ENCODE measurements at places on chromosomes 12 and 14.

DNA sequence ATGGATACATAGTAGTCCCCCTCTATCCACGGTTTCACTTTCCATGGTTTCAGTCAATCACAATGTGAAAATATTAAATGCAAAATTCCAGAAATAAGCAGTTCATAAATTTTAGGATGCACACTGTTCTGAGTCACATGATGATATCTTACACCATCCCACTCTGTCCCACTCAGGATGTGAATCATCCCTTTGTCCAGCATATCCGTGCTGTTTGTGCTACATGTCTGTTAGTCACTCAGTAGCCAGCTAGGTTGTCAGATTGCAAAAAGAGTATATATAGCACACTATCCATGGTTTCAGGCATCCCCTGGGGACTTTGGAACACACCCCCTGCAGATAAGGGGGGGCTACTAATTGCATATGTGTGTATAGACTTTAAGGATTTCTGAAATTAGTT lies 8.1 kb upstream of the NAA30 start:
- peak; percentile 84 for DNase-seq

DNA sequence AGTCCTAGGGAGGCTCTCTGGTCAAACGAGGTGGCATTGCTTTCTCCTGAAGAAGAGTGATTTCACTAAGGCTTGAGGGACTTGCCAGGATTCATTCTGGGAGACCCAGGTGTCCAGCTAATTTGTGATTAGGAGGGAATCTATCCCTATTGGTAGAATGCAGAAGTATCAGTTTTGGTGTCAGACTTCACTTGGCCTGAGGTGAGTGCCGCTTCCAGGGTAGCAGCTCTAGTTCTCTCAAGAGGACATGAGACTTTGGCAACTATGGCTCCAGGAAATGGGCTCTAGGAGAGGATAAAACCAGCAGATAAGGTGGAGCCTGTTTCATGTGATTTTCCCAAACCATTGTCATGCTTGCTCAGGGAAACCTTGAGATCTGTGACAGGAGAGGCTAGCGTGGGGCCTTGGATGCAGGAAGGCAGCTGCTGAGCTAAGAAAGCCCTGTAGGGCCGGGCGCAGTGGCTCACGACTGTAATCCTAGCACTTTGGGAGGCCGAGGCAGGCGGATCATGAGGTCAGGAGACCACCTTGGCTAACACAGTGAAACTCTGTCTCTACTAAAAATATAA lies 11.6 kb upstream of the TMEM117 start:
- no peak for DNase-seq

- no peak for DNase-seq
Measured at GRCh38 chr12:124622331-124622730, 54.9 kb upstream of the NCOR2 start.

DNA sequence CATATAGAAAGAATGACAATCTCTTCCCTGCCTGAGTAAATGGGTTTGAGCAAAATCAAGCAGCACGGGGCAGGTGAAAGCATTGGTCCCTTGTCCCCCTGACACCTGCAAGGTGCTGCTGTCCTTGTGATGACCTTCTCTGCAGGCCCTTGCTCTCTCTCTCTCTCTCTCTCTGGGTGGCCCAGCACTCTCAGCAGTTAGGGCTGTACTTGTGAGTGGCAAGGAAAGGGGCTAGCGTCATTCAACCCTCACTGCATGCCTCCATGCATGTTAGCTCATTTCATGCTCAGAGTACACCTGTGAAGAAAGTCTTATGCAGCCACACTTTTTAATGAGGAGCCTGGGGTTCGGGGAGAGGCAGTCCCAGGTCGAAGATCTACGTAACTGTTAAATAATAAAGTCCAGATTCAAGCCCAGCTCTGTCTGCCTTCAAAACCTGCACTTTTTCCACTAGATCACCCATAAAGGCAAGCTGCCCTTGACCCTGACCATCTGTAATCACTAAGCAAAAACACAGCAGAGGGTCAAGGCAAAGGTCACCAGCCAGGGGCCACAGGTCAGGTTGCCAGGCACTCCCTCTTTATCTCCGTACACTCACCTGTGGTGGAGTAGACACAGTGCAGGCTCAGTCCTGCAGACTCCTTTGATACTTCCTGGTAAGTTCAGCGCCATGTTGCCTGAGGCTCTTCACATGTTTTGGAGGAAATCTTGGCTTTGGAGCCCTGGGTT lies 44.9 kb upstream of the CLMN start:
- DNase-seq = no peak

- DNase-seq = peak; percentile 24
Measured at GRCh38 chr14:93880021-93880820, 46.9 kb upstream of the FAM181A start.

DNA sequence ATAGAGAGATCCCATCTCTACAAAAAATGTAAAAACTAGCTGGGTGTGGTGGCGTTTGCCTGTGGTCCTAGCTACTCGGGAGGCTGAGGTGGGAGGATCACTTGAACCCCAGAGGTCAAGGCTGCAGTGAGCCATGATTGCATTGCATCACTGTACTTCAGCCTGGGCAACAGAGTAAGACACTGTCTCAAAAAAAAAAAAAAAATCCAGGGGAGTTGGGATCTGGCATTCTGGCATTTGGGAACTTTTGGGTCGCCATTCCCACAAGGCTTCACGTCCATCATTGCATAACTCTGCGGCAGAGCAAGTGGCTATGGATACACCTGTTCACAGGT lies 34.7 kb upstream of the FAM181A start:
- DNase-seq = no peak

DNA sequence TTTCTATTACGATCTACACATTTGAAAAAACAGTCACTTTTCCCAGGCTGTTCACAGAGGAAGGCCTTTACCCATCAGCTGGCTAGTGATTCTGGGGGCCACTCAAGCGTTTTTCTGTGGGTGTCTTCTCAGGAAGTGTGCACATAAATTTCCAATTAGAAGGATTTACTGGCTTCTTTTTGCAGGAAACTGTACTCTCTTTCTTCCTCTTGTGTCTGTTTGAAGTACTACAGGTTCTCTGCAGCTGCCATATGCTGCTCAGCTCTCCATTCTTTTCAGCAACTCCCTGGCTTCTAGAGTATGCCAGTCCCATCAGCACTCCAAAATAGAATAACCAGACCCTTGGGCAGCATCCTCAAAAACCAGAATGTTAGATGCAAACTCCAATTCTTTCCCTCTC lies 110.4 kb upstream of the NAV3 start:
- peak; percentile 28 for DNase-seq

GRCh38 chr12:69047990-69048389 lies 115.0 kb upstream of the CPM start:
- no peak for DNase-seq

DNA sequence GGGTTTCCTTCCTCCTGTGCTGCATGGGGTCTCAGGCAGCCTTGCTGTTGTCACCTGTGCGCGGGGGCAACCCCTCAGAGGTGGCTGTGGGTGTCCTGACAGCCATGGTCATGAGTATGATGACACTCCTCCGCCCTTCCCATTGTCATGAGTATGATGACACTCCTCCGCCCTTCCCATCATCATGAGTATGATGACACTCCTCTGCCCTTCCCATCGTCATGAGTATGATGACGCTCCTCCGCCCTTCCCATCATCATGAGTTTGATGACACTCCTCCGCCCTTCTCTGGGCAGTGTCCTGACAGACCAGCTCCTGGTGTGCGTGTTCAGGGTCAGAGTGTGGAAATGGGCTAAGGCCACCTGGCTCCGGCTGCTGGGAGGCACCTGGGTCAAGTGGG lies 40.0 kb downstream of the FBRSL1 start:
- DNase-seq = no peak

DNA sequence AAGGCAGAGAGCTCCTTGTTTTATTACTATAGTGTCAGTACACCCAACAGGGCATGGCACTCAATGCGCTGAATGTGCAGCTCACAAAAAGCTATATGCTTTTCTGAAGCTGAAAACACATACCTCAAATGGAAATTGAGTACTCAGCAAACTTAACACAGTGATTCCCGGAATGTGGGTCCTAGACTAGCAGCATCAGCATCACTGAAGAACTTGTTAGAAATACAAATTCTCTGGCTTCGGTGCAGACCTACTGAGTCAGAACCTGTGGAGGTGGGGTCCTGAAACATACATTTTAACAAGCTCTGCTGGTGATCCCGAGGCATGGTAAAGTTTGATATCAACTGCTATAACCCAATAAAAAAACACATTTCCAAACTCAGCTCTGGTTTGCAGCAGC lies 14.9 kb downstream of the RERG start:
- DNase-seq = no peak

DNA sequence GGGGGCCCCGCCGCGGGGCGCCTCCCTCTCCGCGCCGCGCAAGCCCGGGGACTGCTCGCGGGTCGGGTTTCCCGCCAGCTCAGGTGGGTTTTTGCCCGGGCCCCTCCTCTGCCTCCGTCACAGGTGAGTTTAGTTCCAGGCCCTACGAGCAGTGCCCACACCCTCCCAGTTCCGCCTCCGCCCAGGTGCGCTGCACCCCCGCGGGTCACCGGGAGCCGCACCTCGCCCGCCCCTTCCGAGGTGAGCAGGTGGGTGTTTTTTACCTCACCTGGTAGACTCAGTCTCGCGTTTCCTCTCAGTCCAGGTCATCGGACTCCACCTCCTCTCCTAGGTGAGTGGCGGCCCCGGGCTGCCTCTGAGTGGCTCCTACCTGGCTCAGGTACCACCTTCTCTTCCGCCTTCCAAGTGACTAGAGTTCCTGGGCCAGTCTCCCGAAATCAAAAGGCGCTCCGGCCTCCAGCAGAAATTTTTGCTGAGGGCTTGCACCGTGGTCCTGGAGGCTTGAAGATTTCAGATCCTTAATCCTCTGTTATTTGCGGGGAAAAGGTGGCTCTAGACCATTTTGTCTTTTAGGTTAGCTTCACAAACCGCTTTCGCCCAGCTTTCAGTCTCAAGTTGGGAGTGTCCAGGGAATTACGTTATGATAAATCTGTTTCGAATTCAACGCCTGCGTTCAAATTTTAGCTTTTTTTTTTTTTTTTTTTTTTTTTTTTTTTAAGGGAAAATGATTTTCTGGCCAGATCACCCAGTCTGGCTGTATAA lies at the start of gene TMEM30B:
TMEM30B (minus strand) TSS at position 153 of the 762 bp plus-strand sequence. CDS start 191 bp downstream, outside the sequence.
- DNase-seq = no peak

- DNase-seq = no peak
Measured at GRCh38 chr12:120767071-120768024, 41.7 kb downstream of the ACADS start.

DNA sequence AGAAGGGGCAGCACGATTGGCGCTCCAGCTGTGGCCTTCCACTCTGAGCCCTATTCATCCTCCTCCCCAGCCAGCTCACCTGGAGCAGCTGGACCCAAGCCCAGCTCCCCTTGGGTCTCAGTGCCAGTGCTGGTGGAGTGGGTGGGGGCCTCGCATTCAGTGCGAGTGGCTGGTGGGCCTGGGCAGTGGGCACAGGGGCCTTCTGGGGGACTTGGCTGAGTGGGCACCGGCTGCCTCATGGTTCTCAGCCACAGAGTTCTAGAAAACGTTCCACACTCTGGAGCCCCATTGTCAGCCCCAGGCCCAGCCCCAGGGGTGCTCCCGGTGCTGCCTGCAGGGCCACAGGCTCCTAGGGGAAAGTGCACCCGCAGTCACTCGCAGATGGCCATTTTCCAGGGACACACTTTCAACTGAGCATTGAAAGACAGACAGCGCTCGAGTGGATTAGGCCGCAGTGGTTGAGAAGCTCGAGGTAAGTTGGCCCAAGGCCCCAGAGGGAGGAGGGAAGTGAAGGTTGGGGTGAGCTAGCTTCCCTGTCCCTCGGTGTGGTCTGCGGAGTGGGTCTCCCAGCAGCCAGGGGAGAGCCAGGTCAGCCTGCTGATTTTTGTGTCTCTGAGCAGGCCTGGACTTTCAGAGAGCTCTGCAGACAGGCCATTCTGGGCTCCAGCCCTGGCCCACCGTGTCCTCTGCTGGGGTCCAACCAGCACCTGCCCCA lies 3.8 kb downstream of the CLBA1 start:
- DNase-seq = no peak

DNA sequence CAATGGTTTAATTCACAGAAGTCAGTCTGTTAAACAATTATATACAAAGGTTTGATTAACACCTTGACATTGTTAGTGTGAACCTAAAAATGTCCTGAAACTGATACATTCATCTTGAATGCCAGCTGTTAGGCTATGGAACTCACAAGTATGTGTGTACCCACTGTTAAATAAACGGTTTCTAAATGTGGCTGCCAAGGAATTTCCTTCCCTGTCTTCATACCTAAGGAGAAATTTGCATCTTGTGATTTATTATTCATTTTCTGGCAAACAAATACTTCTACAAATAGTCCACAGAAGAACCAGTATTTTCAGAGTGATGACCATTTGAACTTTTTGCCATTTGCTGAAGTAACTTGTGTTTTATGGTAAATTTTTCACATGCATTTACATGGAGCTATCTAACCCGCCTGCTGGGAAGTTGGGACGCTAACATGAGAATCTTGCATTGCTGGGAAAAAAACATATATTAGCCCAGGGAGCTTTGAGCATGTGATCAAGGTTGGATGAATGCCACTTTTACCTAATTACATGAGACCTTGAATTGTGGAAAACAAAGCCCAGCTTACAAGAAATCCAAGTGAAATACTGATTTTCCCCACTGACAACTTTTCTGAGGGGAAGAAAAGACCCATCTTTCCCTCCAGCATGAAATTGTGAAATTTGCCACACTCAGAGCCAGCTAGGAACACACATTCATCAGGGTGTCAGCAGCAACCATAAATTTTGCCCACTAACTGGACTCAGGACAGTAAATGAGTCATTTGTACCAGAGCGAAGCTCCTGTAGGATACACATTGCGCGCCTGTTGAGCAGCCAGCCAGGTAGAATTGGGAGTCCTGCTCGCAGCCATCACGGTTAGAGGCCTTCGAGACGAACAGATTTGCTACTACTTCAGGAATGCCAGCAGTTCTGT lies 118.0 kb downstream of the KICS2 start:
- DNase-seq = peak; percentile 33

GRCh38 chr14:100494645-100495044 lies 92.6 kb downstream of the BEGAIN start:
- DNase-seq = no peak

- DNase-seq = peak; percentile 63
Measured at GRCh38 chr14:78848234-78848820, 678.2 kb downstream of the NRXN3 start.

DNA sequence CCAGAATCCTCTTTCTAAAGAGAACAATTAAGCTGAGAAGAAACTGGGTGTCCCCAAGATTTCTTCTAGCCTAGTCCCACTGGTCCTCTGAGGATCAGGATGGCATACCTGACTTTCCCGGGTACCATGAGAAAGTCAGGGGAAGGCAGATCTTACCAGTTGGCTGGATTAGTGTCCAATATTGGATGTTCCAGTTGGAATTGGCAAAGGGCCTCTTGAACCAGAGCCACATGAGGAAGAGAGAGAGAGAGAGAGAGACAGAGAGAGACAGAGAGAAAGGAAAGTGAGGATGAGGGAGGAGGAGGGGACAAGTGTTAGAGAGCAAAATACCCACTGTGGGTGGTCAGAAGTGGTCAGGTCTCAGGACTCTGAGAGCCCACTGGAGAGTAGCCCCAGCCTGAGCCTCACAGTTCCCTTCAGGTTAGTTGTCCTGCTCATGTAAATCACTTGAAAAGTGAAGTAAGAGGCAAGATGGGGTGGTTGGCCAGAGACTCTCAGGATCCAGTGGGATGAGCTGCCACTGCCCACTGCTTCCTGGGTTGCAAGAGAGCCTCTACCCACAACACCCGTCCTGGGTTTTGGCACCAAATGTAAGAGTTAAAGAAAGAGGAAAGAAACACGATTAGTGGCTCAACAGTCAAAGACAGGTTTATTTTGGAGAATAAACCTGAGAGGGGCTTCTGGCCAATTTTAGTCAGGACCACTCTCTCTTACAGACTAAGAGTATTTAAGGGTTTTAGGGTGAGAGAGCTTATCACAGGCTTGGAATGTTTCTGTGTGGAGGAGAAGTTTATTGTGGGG lies 28.4 kb upstream of the A2M start:
- no peak for DNase-seq
